ENCODE measurements at places on chromosomes 6 and 20.

DNA sequence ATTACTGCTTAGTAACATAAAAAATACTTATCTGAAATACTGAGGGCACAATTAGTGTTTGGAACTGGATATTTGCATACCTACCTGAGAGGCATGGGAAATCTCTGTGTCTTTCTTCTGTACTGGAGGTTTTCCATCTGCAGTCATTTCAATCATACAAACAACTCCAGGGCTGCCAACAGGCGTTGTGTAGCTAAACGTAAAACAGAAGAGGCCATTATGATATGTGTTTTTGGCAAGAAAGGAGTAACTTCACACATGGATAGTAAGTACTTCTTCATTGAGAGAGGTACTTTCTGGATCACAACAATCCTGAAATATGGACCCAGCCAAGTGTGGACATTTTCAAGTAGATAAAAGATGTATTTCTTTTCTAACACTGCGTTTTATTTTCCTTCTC lies 363.4 kb downstream of the PHF3 start:
- no peak for DNase-seq

- peak; percentile 2 for DNase-seq
These were observed 125.0 kb downstream of the C6orf118 start for GRCh38 chr6:165184192-165184979.

DNA sequence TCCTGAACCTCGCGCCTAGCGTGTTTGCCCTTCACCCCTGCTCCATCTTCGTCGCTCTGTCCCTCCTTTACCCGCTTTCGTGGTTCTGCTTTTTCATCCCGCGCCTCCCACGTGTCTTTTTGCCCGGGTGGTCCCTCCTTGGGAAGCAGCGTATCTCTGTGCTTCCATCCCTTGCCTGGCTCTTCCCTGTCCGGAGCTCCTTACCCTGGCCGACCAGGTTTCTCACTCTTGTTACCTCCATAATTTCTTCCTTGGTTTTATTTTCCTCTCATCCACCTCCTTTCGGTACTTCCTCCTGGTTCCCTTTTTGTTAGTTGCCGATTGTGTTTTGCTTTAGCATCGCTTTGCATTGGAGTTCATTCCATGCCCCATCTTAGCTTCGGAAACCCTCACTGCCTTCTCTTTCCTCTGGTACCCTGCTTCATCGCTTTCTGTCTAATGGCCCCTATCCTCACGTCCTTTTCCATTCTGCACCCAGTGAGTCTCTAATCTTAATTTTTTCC lies 735 bp downstream of the FAM135A start:
- DNase-seq = no peak

DNA sequence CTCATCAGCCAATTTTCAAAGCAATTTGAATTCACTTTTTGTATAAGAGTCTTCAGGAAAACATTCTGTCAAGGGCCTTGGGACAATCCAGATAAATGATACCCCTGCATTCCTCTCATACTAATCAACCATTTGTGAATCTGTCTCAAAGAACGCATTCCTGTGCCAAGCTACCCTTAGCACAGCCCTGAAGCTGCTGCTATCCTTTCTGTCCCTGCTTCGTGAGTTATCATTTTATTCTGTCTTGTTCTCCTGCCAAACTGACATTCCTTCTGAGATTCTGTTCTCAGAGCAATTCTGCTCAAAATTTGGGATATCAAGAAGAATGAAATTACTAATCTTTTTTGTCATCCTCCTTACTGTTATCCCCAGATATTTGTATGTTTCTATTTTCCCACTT lies 213.9 kb upstream of the STXBP5 start:
- no peak for DNase-seq

DNA sequence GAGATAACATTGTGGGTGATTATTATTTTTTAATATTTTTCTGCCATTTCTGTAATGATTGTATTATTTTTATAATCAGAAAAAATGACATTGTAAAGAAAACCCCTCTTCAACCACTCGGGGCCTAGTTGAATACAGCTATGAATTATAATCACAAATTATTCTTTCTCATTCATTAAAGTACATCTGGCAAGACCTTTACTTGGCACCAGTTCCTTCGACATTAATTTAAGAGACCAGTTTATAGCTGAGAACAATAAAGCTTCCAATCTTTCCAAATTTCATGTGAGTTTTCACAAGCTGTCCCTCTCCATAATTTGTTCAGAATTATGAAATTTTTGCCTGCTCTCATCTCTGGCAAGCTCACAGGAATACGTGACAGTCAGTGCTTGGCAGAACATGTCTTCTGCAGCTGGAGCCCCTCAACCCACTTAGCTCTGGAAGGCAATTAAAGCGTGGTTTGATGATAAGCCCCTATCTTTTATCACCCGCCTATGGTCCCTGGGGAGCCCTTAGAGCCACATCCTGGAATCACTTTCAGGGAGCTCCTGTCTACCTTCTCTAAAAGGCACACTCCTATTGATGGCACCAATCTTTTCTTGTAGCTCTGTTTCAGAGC lies 237.2 kb upstream of the PRND start:
- DNase-seq = no peak

DNA sequence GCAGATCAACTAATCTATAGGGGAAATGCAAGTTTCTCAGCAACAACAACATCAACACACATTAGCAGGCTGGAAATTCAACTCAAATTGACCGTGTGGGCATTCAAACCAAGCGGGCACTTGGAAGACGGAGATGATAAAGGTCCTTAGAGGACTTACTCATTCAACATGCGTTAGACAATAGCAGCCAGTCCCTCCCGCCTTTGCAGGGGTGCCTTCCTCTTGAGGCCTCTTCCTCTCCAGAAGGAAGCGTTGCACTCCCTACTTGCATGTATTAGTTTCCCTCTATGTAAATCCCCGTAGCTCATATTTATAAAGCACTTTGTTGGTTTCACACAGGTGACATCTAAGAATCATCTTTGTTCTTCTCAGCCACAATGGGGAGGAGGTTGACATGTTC lies 300.8 kb upstream of the STXBP5 start:
- no peak for DNase-seq

DNA sequence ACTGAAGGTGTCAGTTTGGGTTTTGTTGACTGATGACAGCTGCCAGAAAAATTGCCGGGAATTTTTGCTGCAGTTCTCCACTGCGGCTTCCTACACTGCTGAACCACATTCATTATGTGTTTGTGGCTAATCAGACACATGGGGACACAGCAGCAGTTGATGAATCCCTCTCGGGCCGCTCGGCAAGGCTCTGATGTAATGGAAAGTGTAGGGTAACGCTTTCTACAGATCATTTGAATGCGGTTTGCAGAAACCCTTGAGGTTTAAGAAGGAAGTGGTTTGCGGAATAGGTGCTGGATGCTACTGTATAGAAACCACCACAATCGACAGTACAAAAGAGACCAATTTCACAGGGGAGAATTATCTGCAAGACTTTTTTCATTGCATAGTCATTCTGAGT lies 138.7 kb upstream of the SASH1 start:
- no peak for DNase-seq

- DNase-seq = no peak
These were observed 144.8 kb upstream of the SUPT3H start for GRCh38 chr6:45522486-45522885.

GRCh38 chr20:2217857-2218539 lies 77.8 kb upstream of the TGM3 start:
- DNase-seq = no peak

Measured in substantia nigra (tissue), 51 donors.